ENCODE measurements at places on chromosomes 7 and 10.

- DNase-seq, result no peak
Observed at GRCh38 chr7:73802459-73802858, 28.3 kb upstream of the CLDN4 start.

DNA sequence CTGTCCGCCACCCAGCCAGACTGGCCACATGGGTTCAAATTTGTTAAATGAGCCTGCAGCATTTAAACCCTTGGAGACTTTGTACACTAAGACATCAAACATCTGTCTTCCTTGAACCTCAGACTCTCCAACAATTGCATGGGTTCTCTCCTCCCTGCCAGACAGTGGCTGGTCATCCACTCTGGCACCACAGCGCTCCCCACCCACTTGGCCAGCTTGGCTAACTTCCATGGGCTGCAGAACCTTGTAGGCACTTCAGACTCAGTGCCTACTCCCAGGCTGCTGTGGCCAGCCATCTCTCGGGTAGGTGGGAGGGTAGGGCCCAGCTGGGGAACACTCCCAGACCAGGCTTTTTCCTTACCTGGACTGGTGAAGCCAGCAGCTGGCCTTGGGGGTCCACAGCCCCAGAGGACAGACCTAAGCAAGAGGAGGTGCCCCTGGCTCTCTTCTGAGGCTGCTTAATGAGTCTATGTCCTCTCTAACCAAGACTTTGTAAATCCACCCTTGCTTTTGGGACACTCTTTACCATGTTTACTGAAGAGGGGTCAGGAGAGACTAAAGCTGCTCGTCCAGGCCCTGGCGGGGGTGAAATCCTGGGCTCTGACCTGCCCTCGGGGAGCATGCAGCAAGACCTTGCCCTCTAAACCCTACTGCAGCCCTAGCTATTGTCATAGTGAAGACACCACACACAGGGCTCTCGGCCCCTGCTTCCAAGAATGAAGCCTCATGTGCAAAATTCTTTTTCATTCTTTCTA is 82.7 kb downstream of the ARHGAP22 start:
- no peak for DNase-seq

GRCh38 chr7:2869981-2870380 is 25.9 kb upstream of the GNA12 start:
- no peak for DNase-seq

GRCh38 chr7:42745357-42746059 is 166.4 kb downstream of the C7orf25 start:
- no peak for DNase-seq

- DNase-seq, result no peak
Observed at GRCh38 chr10:50421026-50421719, 169.9 kb upstream of the ASAH2 start.

DNA sequence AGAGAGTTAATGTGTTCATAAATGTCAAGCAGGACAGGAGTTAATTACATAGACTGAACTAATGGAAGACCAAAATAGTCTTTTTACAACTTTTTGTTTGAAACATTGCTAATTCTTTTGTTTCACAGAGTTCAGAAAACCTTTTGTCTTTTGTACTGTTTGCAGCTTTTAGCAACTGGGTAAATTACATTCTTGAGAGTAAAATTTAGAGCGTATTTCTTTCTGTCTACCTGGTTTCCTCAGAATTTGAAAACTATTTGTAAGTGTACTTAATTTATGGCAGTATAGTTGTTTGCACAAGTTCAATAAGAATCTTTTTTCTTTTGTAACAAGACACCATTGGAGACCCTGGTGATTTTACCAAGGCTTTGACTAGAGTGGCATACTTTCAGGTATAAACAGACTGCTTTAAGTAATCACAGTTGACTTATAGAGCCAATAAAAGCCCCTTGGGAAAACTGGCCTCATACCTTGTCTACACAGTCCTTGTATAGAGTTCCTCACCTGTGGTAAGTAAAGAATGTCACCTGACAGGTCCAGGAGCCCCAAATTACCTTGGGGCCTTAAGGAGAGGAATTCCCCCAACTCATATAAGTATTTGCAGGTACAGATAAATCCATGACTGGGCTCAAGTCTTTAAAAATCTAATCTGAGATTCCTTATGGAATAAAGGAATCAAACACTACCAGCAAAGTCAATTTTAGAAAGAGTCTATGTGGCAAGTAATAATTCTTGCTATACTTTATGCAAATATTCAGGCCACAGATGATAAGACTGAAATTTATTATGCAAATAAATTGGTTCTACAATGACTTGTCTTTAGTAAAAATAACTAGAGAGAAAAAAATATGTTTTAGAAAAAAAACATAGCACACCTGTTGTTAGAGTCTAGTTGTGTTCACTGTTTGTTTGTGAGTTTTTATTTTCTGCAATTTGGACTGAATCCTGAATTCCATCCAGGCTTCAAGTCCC is 23.6 kb upstream of the CREB3L2 start:
- DNase-seq, result no peak

DNA sequence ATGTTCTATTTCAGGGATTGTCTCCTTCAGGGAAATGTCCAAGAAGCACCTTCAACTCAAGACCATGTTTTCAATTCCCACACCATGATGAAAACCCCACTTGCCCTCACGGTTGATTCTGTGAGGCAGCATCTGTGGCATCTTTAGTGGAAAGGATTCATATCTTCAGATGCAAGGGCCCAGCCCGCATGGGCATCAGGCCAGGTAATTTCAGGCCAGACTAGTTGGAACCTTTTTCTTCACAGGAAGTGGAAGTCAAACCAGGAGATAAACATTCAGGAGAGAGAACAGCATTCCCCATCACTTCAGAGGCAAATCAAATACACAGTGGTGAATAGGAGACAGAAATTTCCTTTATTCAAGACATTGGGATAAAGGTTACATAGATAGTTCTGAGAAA is 88.8 kb downstream of the JCAD start:
- DNase-seq, result no peak

DNA sequence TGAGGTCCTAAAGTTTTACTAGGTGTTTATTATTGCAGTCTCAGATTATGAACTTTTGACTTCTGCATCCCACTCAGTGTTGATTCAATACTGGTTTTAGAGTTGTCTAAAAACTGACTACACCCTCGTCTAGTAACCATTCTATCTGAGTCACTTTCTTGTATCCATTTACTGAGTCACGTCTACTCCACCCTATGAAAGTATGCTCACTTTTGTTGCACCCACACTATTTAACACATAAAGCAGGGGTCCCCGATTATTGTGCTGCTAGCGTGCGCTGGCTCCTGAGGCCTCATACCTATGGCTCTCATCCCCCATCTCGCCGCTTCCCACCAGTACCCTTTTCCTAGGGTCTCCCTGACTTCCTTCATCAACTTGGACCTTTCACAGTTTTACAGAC is 2.0 kb downstream of the SAMD9 start:
- DNase-seq, result no peak

GRCh38 chr10:18195060-18195799 is 55.0 kb downstream of the CACNB2 start:
- DNase-seq, result no peak

GRCh38 chr10:13559124-13559700 is 27.6 kb upstream of the PRPF18 start:
- DNase-seq, result no peak

DNA sequence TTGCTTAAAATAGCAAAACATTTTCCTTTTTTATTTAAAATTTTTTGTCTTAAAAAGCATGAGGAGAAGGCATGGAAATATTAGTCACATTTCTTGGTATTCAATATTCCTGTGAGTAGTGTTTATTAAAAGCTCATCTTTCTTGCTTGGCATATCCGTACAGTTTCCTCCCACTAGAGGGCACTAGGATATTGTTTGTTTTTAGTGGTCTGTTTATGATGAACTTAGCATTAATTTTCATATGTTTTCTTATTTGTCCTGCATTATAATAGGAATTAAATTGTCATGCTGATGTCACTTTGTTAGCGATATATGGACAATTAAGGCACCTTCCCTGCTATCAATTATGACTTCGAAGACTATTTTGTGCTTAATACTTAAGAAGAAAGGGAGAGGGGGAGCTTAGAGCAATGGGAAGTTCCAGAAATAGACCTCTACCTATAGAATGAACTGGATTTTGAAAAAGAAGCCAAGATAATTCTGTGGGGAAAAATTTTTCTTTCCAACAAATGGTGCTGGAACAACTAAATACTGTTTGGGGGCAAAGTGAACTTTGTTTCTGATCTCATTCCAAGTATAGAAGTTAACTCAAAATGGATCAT is 91.0 kb upstream of the STRIP2 start:
- no peak for DNase-seq

GRCh38 chr7:19560111-19560883 is 148.5 kb downstream of the POLR1F start:
- DNase-seq, result no peak

GRCh38 chr10:22978918-22979317 is 51.1 kb downstream of the ARMC3 start:
- no peak for DNase-seq

GRCh38 chr10:102776779-102777456 is 33.2 kb downstream of the WBP1L start:
- no peak for DNase-seq

GRCh38 chr7:105792488-105793370 is 83.7 kb downstream of the ATXN7L1 start:
- DNase-seq, result no peak

- DNase-seq, result no peak
Observed at GRCh38 chr10:54958844-54959243, 157.8 kb upstream of the PCDH15 start.

DNA sequence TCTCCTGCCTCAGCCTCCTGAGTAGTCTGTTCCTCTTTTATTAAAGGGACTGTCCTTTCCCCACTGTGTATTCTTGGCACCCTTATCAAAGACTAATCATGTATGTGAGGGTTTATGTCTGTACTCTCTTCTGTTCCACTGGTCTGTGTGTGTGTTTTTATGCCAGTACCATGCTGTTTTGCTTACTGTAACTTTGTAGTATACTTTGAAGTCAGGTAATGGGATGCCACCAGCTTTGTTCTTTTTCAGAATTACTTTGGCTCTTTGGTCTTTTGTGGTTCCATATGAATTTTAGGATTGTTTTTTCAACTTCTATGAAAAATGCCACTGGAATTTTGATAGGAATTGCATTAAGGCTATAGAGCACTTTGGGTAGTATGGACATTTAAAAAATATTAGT is 14.1 kb upstream of the AMZ1 start:
- no peak for DNase-seq

DNA sequence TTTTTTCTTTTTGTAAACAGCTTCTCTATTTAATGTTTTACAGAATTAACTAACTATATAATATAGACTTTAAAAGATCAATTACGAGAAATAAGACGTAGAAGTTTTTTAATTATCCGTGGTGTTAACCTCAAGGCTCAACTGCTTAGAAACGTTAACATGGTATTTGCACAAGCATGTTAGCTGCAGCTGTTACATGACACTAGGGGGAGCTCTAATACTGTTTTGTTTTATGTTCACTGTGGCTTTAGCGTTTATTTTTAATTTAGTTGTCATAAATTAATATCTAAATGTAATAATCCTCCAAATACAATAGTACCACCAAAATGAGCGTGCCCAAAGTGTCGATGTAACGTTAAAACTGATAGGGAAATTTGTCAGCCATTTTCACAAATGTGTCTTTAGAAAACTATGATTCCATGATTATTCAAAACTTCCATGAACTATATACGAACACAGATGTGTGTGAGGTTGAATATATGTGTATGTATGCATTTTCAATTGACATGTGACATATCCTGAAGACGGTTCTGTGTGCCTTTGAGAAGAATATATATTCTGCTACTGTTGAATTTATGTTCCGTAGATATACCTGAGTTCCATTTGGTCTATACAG is 828.8 kb upstream of the MBL2 start:
- no peak for DNase-seq

Data from activated effector memory CD4-positive, alpha-beta T cell treated with Interleukin-2 at 50 U/mL for 16 hours (primary cell).